ENCODE measurements at places on chromosomes 1 and 21.

- DNase-seq: no peak
Measured at GRCh38 chr1:229625071-229625914, 629 bp downstream of the TAF5L start.

- no peak for DNase-seq
Measured at GRCh38 chr1:14940285-14940870, 213.2 kb upstream of the TMEM51 start.

DNA sequence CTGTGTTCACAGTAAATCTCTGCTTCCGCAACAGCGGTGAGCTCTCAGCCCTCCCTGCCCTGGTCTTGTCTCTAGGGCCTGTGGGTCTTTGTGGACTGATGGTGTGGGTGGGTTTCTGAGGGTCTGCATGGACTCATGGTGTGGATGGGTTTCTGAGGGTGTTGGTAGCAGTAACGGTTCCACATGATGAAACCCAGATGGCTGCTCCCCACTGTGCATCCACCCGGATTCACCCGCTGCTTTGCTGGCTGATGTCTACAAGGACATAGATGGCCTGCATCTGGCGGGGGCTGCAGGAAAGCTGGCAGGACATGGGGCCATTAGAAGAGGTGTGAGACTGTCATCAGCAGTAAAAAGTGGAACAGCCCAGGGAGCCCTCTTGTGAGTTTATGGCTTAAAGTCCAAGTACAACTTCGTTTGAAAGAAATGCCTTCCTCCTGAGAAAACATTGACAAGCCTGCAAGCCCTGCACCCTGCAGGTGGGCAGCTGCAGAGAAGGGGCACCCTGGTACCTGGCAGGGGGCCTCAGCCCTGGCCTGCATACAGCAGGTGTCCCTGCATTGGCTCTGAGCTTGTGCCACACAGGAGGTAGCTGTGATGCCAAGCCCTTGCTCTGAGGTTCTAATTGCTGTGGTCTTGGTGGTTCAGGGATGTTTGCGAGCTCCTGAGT is 156.9 kb upstream of the COL6A1 start:
- DNase-seq: no peak

DNA sequence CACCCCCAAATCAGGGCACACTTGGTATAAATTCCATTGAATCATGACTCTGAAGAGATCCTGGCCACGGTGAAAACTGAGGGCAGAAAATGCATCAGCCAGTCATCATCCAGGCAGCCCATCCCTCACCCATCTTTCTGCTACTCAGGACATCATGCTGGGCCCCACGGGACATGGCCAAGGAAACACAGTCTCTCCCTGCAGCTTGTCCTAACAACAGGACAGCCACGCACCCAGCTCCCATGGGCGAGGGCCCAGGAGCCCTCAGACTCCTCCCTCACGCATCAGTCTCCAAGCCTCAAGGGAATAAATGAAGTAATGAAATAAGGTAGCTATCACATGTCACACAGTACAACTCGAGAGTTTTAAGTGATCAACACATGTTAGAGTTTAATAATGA is 37.8 kb downstream of the ELK4 start:
- no peak for DNase-seq

- DNase-seq: no peak
Measured at GRCh38 chr1:199629624-199630023, 397.9 kb upstream of the NR5A2 start.

DNA sequence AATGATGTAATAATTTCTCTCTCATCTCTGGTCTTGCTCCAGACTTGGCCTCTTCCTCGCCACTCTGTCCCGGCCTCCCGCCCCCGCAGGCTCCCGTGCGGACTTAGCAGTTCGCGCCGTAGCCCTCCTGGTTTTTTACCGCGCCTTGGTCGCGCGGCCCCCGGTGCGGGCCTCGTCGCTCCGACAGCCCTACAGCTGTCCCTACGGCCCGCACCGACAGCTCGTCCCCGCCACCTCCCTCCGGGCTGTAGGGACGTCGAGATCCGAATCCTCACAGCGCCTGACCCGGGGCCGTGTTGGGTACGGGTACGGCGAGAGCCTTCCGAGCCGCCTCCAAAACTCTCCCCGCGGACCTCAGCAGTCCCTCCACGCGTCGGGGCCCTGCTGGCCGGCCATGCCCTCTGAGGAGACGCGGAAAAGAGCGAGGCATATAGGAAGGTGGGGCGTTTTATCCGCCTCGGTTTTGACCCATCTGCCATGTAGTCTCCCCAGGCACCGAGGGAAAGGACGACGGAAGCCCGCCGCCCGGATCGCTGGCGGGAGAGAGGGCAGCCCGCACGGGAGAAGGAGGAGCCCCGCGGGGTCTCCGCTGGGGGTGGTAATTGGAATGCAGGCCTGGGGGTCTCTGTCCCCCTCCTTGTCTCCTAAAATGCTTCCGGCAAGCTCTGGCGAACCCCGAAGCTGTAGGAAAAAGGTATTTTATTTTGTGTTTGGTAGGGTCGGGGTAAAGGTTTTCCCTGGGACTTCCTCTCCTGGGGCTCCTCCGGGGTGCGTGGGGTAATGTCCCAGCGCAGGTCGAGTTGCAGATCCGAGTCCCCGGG is 3.3 kb downstream of the LHX4 start:
- no peak for DNase-seq

- no peak for DNase-seq
Measured at GRCh38 chr1:21237446-21238088, 52.7 kb downstream of the ECE1 start.

DNA sequence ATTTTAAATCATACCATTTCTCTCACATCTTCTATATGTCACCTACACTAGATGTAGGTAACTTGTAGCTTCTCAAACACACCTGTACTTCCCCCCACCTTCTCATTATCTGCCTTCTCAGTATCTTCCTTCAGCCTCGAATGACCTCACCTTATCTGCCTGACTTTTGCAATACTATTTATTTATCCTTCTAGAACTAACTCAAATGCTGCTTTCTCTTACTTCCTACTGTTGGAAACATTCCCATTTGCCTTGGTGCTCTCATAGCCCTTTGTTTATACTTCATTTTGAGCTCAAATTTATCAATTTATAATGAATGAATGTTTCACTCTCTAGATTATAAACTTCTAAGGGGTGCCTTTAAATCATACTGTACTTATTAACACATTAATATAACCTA is 50.4 kb upstream of the KIAA1614 start:
- DNase-seq: no peak

- no peak for DNase-seq
Measured at GRCh38 chr1:22799971-22800370, 89.3 kb downstream of the EPHB2 start.

DNA sequence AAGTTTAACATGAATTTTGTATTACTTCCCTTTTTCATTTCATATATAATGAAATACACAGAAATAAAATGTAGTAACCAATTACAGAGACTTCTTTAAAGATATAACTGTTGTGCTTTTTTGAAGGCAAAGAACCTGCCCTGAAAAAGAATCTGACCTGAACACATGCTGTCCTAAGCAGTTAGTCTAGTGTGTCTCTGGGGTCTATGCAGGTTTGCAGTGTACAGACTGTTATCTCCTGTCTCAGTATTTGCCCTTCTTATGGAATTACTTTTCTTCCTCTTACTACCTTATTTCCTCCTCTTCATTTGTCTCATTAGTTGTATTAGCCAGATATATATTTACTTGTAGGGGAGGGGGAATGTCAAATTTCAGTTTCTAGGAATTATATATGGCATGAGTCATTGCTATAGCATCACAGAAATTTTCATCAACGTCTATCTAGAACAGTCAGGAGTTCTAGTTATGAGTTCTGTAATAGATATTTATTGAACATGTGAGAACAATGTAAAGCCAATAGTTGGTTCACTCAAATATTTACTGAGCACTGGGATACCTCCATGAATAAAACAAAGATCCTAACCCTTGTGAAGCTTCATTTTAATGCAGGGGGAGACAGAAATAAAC is 28.4 kb upstream of the PLEKHO1 start:
- DNase-seq: no peak

DNA sequence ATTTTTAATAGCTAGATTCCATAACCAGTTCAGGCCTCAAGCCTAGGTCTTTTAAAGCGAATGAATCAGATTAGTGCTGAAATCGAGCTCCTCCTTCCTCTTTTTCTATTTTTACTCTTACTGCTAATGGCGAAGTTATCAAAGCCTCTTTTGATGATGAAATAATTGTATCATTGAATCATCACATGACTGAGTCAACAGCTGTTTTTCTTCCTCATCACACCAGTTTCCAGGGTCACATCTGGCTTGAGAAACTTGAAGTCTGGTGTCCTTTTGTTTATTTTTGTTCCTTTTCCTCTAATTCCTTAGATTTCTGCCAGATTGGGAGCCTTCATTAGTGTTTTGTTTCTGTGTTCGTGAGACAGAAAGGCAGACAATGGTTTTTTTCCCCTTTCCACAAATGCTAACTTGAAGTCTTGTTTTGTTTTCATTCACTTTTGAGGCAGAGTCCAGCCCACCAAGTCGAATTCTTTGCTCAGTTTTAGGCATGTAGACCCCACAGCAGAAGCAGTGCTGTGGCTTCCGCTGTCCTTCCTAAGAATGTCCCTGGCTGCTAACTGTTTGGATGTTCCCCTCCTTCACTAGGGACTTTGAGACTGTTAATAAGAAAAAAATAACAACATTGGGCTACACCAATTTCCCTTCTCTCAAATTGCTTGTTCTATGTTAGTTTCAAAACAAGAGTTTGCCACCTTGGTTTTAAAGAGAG is 51.9 kb upstream of the FMOD start:
- no peak for DNase-seq

DNA sequence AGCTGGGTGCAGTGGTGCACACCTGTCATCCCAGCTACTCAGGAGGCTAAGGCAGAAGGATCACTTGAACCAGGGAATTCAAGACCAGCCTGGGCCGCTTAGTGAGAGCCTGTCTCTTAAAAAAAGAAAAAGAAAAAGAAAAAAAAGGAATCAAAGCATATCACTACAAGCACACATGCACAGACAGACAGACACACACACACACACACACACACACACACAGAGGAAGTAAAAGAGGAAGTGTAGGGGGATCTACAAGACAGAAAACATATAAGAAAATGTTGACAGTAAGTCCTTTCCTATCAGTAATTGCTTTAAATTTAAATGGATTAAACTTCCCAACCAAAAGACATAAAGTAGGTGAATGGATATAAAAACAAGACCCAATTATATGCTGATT is 180.3 kb downstream of the FAF1 start:
- DNase-seq: no peak

- DNase-seq: no peak
Measured at GRCh38 chr1:91569411-91570119, 68.9 kb downstream of the CDC7 start.

- no peak for DNase-seq
Measured at GRCh38 chr1:51326839-51327238, 3.5 kb downstream of the TTC39A start.

DNA sequence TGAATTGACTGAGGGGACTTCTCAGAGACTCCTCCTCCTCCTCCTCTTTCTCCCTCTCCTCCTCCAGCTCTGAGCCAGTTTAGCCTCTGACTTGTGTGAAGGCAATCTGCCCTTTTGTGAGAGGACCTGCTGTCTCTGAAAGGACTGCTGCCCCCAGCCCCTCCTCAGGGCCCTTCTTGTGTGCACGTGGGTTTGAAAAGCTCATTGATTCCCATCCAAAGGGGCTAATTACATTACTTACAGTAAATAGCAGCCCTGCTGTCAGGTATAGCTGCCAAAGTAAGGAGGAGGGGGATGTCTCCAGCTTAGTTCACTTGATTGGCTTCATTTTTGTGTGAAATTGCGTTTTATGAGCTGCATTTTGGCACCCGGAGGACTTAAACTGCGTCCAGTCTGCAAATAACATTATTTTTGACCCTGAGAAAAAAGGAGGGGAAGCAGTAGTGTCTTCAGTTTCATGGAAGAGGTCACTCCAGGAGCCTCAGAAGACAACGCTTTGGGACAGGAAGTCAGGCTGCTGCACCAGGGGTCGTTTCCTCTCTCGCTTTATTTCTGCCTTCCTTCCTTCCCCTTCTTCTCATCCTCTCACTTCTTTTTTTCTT is 1.8 kb upstream of the LHX9 start:
- no peak for DNase-seq
